Muscle of arm (tissue), 14 donors: ENCODE measurements at places on chromosomes 11 and 22. TPM values are rescaled to one million over a fixed set of nuclear protein-coding genes. Genes with fewer than 3 reads are reported as not detected.

DNA sequence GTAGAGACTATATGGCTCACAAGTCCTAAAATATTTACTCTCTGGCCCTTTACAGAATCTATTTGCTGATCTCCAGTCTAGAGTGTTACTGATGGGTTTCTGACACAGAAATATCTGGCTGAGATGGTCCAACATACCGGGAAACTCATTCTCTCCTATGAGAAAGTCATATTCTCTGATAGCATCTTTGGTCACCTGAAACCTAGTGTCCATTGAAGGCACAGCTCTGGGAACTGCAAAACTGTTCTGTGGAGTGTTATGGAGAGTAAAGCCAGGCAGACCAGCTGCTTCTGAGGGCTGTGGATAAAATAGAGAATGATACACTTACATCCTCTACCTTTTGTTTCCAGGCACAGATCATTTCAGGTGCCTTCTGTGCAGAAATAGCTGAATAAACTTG lies 2.5 kb upstream of the C11orf24 start:
- no peak for DNase-seq

- peak; percentile 38 for DNase-seq
These were observed 16.7 kb upstream of the PRSS23 start for GRCh38 chr11:86783661-86784060.

Gene NLRP14
- not detected for polyA plus RNA-seq

Gene CNGA4
- polyA plus RNA-seq = not detected

Gene CWF19L2
- 12.9 TPM for polyA plus RNA-seq

Gene CSF2RB
- polyA plus RNA-seq = 1.5 TPM

Gene P2RY2
- 4.1 TPM for polyA plus RNA-seq

Gene GGTLC2
- polyA plus RNA-seq = not detected

DNA sequence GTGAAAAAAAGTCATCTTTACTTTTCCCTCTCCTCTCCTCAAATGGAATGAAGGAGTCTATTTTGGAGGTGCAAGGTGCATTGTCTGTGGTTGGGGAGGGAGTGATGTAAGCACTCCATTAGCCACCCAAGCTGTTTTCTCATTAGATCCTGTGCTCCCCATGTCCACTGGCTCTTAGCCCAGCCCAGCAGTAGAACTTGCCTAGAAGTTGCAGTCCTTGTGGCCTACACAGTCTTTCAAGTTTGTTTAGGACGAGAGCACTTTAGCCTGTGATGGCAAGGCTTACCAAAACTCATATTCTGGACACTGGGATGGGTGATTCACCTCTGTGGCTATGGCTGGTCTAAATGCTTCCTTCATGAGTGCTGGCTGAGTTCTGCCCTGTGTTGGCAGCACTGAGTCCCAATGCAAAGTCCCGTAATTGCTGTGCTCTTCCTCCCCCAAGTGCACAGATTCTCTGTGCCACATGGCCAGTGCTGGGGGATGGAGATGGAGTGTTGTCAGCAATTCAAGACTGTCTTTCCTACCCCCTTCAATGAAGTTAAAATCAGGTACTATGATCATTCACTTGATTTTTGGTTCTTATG lies 15.8 kb downstream of the SLC22A25 start:
- no peak for DNase-seq

GRCh38 chr11:18714443-18714780 lies 11.6 kb downstream of the IGSF22 start:
- no peak for DNase-seq

Gene TNNI2
- 3,496 TPM for polyA plus RNA-seq

Gene PCSK7
- polyA plus RNA-seq = 31.5 TPM

DNA sequence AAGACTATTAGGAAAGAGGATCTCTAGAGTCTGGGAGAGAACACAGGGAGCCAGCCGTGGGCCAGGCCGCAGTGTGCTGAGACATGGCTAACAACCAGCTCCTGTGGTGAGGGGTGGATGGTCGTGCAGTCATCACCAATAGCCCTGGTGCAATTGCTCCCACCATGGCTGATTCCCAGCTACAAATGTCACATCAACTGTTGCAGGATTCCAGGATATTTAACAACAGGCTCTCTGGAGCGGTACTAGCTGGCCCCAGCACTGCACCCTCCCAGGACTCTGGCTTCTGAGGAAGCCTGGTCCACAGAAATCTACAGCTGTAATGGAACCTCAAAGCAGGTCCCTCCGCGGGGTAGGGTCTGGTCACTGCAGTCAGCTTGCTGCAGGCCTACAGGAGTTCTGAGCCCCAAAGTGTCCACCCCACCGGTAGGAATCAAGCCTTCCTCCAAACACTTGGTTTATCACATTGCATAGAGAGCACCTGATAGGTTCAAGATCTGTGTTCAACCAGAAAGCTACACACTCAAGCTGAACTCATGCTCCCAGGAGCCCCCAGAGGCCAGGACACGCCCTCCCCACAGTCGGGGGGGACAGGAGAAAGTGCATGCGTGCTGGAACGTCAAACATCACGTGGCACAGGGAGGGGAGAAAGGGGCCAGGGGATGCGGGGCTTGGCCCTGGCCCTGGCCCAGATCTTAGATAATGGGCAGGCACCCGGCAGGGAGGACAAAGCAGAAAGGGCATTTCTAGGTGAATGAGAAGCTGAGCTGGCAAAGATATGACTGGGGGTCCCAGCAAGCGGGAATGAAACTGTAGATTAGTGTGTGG lies 609.0 kb downstream of the TBC1D22A start:
- no peak for DNase-seq

DNA sequence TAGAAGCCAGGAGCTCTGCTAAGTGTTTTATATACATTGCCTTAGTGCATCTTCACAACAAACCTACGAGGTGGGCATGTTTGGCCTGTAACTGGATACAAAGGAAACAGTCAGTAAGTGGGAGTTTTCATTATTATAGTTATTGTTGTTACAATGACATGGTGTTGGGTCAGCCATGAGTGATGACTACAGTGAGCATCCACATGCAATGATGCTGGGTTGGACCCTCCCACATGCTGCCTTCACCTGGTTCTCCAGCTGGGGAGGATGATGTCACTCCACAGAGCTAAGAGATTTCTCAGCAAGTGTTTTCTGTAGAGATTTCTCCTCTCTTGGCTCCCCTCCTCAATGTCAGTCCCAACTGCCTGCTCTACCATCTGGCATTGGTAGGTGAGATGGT lies 59.3 kb downstream of the EHF start:
- DNase-seq = no peak

Gene TRPC6
- 19.7 TPM for polyA plus RNA-seq

DNA sequence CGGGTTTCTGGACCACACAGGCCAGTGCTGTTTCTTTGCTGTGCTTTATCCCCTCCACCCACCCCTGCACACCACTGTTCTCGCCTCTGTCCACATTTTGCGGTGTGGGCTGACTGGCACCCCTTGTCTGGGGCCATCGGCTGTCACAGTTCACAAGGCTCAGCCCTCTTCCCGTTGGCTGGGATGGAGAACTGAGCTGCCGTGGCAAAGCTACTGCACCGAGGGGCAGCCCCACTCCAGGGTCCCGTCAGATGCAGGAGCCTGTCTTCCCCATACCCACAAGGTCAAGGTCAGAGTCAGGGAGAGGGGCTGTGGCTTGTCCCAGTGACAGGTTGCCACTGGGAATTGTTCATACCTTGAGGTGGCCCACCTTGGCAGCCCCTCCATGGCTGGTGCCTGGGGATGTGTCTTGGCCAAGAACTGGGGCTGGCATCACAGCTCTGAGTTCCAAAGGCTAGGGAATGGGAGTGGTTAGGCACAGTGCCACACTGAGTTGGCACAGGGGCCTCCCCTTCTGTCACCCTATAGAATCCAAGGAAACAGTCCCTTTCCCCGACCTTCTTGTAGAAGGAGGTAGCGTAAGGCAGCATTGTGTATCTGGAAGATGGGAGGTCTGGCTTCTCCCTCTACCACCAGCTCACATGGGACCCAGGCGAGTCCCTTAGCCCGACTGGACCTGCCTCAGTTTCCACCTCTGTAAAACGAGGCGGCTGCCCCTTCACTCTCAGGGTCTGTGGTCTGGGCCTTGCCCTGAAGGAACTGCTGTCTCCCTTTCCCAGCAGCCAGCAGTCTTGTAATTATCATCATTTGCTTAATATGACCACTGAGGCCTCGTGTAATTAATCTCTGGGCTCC lies 3.4 kb downstream of the GRK2 start:
- no peak for DNase-seq

GRCh38 chr11:80414181-80415165 lies 973.6 kb upstream of the TENM4 start:
- no peak for DNase-seq

Gene CD3G
- 0.11 TPM for polyA plus RNA-seq

DNA sequence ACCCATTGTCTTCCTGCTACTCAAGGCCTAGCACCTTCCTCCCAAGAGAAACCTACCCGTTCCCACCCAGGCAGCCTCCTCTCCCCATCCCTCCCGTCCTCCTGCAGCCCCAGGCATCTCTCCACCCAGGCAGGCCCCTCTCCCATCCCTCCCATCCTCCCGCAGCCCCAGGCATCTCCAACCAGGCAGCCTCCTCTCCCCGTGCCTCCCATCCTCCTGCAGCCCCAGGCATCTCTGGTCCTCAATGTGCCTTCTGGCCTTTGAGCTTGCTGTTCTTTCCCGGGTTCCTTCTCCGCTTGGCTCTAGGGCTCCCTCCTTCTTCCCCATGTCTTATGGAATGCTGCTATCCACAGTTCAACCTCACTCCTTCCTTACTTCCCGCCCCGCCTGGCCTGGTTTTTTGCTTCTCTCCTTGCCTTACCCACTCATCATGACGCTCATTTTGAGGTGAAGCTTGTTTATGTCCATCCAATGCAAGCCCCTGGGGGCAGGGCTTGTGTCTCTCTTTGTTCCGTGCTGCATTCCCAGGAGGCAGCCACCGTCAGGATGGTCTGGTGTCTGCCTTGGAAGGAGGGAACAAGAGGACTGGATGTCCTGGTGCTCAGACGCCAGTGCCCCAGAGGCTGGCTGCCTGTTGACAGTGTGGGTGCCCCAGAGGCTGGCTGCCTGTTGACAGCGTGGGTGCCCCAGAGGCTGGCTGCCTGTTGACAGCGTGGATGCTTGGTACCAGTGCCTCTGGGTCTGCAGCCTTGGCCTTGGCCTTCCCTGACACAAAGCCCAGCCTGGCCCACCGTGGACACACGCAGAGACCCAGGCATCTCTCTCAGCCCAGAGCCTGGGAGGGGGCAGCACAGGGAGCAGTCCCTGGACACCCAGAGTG lies 815.7 kb downstream of the BRD1 start:
- no peak for DNase-seq

Gene C11orf86
- not detected for polyA plus RNA-seq

DNA sequence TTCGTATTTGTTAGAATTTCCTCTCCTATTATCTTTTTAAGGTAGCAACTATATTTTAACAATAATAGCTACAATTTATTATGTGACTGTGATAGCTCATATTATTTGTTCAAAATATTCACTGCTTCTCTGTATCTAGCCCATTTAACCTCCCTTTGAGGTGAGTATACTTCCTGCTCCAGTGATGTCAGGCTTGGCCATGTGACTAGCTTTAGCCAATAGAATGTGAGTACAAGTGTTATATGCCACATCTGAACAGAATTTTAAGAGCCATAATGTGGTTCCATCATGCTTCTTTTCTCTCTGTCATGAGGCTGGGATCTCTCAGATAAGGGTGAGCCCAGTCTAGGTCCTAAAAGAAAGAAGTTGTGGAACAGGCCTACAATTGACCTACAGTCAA lies 217.6 kb downstream of the TTC28 start:
- DNase-seq = no peak

GRCh38 chr11:85751724-85752123 lies 59.2 kb downstream of the SYTL2 start:
- DNase-seq = no peak

DNA sequence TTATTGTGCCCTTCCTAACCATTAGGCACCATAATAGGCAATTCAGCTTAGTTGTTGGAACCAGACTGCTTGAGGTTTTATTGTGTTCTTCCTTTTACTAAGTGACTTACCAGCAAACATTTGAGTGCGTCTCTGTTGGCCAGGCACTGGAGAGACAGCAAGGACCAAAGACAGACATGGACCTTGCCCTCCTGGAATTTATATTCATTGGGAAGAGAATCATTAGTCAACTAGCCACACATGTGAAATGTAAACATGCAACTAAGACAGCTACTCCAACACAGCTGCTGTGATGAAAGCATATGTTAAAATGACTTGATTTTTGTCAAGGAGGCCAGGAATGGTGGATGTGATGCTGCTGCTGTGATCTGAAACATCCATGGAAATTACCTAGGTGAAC lies 106.4 kb downstream of the TRAF6 start:
- no peak for DNase-seq

GRCh38 chr11:66126064-66126463 lies 56.0 kb downstream of the PACS1 start:
- no peak for DNase-seq

Gene FAM227A
- polyA plus RNA-seq = 2.2 TPM
